Adrenal gland (tissue), 19 donors: ENCODE measurements at places on chromosomes 3 and 15. TPM values are rescaled to one million over a fixed set of nuclear protein-coding genes. Genes with fewer than 3 reads are reported as not detected.

Gene ITIH4
- 117 TPM for total RNA-seq

Gene CNBP
- 483 TPM for total RNA-seq

Gene BCL2A1
- total RNA-seq: not detected

DNA sequence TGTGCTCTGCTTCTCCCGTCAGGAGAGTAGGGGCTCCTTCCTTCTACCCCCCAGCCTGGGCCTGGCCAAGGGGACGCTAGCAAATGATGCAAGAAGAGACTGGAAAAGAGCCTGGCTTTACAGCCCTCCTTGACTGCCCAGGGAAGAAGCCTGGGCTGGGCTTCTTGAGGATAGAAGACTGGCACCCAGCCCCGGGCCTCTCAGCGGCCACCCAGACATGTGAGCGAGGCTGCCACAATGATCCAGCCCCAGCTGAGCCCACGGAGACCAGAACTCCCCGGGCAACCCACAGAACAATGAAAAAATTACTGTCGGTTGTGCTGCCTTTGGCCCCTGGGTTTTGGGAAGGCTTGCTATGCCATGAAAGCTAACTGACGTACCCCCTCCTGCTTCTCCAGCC is 100.6 kb upstream of the PRR20G start:
- DNase-seq: no peak

GRCh38 chr15:101561584-101561906 is 72.0 kb upstream of the PCSK6 start:
- DNase-seq: no peak

DNA sequence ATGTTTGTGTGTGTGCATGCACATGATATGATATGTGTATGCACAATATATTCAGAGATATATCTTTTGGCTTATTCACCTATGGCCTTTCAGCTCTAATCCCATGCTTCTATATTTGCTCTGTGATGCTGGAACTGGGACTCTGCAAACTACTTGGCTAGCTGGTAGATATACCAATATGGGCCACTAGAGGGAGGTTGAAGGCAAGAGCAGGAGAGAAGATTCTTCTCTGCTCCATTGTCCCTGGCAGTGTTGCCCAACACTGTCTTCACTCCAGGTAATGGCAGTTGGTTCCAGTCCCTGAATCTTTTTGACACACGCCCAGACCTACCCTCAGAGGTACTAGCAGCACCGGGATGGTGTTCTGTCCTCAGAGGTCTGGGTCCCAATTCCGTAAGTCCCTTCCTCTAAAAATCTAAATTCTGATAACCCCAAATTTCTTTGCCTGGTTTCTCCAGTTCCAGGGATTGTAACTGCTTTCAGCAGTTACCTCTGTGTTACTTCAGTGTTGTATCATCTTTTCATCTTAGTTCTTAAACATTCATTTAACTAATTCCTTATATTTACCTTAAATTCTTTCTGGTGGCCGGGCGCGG is 44.7 kb downstream of the GTPBP8 start:
- peak; percentile 52 for DNase-seq

GRCh38 chr3:120198305-120198878 is 86.6 kb downstream of the GPR156 start:
- no peak for DNase-seq

DNA sequence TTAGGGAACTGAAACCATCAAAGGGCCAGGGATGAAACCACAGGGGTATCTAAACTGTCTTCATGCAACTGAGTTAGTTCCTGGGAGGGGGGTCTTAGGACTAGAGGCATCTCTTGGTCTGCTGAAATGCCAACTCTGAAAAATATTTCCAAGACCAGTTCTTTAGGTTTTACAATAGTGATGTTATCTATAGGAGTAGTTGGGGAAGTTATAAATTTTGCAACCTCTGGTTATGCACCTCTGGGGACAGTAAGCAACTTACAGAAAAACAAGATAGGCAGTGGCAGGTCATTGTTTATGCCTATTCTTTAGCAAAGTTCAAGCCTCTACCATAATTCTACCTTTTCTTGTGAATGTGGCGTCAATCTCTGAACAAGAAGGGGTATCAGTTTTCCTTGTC is 60.5 kb upstream of the MINAR1 start:
- no peak for DNase-seq

- no peak for DNase-seq
Observed at GRCh38 chr15:89352476-89352875, 17.9 kb upstream of the POLG start.

GRCh38 chr3:120428924-120429323 is 21.9 kb downstream of the FSTL1 start:
- no peak for DNase-seq

GRCh38 chr15:59176653-59177316 is 29.9 kb upstream of the LDHAL6B start:
- no peak for DNase-seq

GRCh38 chr3:39408493-39409372 is 2.2 kb downstream of the RPSA start:
- no peak for DNase-seq

- DNase-seq: peak; percentile 86
Observed at GRCh38 chr3:194840661-194841514, 155.2 kb downstream of the FAM43A start.
